ENCODE measurements at places on chromosomes 16 and 17.

GRCh38 chr16:72860726-72861562, 187.0 kb downstream of the ZFHX3 start:
- no peak for DNase-seq

DNA sequence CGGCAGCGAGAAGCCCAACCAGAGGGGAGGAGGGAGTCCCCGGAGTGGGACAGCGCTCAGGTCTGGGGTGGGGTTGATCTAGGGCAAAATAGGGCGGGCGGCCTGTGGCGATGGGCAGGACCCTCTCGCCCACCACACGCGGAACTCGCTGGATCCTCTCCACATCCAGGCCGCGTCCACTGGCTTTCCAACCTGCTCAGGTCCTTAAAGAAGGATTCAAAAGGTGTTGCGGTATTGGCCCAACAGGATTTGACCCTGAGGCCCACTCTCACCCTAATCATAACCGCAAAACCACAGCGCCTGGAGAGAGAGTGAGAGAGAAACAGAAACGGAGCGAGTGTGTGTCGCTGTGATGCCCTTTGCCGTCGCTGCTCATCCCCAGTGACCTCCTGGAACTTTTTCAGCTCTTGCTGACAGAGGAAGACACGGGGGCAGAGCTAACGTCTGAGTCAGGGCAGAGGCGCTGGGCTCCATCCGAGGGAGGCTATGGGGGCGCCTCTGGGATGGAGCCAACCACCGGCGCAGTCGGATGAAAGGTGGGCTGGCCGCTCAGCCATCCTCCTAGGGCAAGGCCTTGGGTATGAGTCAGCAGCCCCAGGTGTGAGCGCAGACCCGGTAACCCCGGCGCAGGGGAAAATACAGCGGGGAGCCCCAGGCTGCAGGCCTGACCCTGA, 16.7 kb upstream of the OR1F1 start:
- DNase-seq, result peak; percentile 48

DNA sequence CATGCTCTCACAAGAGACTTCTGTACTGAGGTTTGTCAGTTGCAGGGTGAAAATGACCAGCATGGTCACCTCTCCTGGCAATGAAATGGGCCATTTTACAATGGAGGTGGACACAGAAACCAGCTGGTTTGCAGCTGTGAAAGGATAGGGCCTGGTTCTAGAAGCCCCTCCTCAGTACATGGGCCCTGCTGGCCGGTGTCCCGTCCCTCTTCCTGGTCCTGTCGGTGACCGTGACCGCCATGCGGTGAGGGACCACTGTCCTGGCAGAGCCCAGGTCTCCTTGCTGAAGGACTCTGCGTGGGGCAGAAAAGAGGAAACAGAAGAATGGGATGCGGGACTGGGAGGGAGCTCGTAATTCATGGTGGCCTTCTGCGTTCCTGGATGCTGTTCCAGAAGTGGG, 76.0 kb upstream of the ZNF423 start:
- DNase-seq, result no peak

GRCh38 chr16:25093208-25094061, 18.1 kb upstream of the LCMT1 start:
- DNase-seq, result no peak

DNA sequence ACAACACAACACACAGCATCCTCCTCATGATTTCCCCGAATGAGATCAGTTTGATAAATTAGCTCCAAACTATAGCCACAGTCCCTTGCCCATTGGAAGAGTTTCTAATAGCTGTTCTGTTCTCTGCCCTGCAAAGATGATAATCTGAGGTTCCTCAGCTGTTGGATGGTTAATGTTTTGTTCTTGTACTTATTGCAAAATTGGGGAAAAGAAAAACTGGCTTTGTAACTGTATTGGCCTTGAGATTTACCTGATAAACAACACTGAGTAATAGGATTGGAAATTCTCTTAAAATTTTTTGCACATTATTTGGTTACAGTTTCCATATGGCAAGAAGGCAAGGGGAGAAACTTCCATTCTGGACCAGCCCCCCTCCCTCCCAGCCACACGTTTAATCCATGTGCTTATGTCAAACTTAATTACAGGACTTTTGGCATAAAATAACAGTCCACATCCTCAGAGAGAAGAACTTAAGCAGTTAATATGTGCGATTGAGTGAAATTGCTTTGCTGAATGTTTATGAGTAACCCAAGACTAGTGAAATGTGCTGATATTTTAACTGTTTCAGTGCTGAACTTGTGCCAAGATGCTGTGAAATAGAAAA, 119.1 kb upstream of the ZFHX3 start:
- no peak for DNase-seq

DNA sequence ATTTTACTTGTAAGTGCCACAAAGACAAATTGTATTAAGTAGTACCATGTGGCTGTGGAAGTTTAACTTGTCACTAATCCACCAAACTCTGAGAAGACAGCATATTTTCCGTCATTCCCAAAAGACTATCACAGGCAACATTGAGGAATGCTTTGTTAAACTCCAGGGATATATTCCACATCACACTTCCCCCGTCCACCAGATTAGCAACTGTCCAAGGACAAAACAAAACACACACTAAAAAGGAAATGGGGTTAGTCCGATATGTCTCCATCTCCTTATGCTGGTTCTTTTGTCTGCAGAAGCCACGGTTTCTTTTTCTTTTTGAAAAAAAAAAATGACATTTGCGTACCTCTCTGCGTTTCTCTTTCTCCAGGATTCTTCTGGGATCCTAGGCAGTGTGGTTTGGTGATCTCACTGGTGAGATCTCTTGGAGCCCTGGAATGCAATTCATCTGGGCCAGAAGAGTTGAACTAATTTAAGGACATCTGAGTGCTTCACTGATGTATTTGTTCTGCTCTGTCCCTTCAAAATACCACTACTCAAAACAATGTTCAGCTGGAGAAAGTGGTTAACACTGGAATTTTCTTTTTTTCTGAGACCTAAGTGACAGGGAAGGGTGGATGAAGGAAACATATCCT, 40.6 kb downstream of the PRKCB start:
- DNase-seq, result no peak

DNA sequence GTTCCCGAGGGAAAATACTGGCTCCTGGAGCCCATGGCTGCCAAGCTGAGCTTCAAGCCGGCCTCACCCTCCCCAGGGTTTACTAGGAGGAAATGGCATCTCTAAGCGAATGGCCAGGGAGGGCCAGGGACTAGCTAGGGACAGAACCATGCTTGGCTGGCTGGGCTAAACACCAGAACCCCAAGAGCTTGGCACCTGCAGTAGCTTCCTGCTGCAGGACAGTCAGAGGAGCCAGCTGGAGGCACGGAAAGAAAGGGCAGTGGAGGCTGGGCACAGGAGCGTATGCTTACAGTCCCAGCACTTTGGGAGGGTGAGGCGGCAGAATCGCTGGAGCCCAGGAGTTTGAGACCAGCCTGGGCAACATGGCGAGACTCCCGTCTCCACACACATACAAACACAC, 33.7 kb downstream of the PEMT start:
- DNase-seq, result no peak

- no peak for DNase-seq
Measured at GRCh38 chr17:40448213-40448638, 5.0 kb downstream of the IGFBP4 start.

- DNase-seq, result no peak
Measured at GRCh38 chr17:31857920-31858641, 963 bp downstream of the COPRS start.

- no peak for DNase-seq
Measured at GRCh38 chr16:89969741-89970410, 21.3 kb downstream of the DEF8 start.

GRCh38 chr16:86553356-86553755, 1.7 kb downstream of the MTHFSD start:
- DNase-seq, result no peak

- DNase-seq, result no peak
Measured at GRCh38 chr17:79745641-79746105, 14.9 kb downstream of the ENPP7 start.

GRCh38 chr17:73293480-73293911, 18.3 kb downstream of the CDC42EP4 start:
- DNase-seq, result no peak

DNA sequence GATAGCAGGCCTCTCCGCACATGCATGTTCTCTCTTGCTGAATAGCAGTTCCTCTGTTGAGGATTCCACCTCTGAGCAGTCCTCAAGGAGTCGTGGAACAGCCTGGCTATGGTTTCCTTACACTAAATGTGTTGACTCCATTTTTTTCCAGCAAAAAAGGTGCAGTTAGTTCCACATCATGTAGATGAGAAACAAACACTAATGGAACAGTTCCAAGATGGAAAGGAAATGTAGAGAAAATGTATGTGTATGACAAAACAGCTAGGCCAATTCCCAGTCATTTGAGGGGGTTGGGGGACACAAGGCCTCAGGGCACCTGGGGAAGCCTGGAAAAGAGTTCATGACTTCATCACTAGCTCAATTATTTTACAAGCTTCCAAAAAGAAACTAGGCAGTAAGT, 90.0 kb downstream of the CFDP1 start:
- no peak for DNase-seq

- DNase-seq, result no peak
Measured at GRCh38 chr16:68700120-68700519, 37.0 kb upstream of the CDH1 start.

- no peak for DNase-seq
Measured at GRCh38 chr17:57755480-57756070, 10.5 kb upstream of the CCDC182 start.

GRCh38 chr16:23650674-23651416, 9.6 kb downstream of the DCTN5 start:
- no peak for DNase-seq

DNA sequence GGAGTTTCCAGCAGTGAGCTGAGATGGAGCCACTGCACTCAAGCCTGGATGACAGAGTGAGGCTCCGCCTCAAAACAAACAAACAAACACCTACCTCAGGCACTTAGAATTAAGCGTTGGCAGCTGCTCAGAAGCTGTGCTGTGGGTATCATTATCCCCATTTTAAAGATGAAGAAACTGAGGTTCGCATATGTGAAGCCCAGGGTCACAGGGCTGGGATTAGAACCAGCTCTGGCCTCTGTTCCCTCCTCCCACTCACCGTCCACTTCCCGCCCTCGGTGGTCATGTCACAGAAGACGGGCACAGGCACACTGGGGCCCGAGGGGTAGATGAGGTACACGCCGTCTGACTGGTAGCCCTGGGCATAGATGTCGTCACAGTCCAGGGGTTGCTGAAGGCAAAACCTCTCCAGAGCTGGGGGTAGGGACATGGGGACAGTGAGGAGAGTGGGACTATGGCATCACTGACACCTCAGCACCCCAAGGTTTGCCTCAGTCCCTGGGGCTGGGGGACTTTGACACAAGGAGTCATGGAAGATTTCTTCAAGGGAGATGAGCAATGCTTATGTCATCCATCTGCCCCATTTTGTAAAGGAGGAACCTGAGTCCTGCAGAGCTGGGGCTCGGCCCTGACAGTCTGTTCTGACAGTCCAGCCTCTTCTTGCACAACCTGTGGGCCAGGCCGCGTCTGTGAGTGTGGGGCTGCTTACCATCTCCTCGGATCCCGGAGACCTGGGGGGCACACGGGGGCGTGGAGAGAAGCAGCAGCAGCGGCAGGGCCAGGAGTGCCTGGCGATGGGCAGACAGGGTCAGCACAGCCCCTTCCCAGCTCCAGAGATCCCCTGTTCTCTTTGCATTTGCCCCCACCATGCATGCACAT, 700 bp downstream of the MFAP4 start:
- no peak for DNase-seq

DNA sequence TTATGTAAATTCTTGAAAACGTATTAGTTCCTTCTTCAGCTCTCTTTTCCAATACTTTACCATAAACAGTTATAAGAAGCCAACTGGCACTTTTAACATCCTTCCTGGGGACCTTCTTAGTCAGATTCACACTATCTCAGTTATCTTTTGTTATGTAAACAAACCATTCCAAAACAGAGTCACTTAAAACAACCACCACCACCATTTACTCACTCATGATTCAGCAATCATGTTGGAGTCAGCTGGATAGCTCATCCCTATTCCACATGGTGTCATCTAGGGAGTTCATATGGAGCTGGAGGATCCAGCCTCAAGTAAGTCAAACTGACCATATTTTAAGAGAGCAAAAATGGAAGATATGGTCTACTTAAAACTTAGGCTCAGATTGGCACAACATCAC, 240.3 kb upstream of the IRX3 start:
- no peak for DNase-seq

Data from activated CD8-positive, alpha-beta memory T cell treated with anti-CD3 and anti-CD28 coated beads for 4 hours (primary cell).